ENCODE measurements at places on chromosomes 5 and 9.

DNA sequence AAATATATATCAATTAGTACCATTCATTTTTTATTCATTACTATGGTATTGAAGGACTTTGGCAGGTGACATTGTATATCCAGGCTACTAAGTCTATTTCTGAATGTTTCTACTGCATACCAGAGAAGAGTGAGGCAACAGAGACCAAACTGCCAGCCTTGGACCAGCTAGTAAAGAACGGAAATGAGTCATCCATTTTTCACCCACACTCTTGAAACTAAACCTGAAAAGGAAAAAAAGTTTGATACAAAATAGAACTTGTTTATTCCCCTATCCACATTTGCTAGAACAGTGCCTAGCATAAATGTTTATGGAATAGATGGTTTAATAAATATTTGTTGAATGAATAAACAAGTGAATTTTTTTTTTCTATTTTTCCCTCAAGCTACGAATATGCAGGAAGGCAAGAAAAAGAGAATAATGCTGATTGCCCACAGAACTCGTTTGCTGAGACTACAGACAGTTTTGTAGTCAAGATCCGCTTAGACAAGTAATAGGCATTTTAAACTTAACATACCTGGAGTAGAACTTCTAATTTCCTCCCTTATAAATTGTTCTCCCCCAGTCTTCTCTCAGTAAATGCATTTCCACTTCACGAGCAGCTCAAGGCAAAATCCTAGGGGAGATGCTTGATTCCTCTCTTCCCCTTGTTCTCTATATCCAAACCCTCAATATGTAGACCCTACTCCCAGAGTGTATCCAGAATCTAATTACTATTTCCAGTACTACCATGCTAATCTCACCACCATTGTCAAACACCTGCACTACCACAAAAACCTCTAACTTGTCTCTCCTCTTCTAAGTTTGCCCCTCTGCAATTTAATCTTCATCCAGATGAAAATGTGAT is 146.2 kb upstream of the RASA1 start:
- peak; percentile 13 for DNase-seq

- no peak for DNase-seq
These were observed at the start of gene RNF180 for GRCh38 chr5:64165500-64166200. Gene RNF180 (plus strand): TSS chr5:64165843. CDS start chr5:64200808, 34,965 bp downstream.

- no peak for DNase-seq
These were observed 10.2 kb downstream of the FBXO10 start for GRCh38 chr9:37565661-37566618.

DNA sequence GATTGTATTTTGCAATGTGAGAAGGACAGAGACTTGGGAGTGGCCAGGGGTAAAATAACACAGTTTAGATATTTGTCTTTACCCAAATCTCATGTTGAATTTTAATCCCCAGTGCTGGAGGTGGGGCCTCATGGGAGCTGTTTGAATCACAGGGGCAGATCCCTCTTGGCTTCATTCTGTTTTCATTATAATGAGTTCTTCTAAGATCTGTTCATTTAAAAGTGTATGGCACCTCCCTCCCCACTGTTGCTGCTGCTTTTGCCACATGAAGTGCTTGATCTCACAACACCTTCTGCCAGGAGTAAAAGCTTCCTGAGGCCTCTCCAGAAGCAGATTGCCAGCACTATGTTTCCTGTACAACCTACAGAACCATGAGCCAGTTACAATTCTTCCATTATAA is 28.1 kb downstream of the COX7C start:
- no peak for DNase-seq

DNA sequence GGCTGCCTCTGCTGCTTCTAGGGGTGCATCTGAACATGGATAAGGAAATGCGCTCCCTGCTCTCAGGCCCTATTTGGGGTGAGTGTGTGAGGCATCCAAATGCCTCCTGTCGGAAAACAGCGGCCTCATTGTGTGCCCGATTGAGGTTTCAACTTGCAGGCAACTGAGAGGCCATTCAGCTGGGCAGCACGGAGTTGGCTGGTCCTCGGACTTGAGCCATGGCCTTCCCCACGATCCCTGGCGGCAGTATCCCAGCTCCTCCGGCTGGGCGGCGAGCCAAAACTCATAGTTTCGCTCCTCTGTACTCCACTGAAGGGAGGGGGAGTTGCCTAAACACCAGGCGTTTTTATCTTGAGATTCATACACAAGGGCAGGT is 597.3 kb upstream of the SGCD start:
- DNase-seq: no peak

- DNase-seq: no peak
These were observed 618.4 kb upstream of the RIOK2 start for GRCh38 chr5:97801461-97801860.

DNA sequence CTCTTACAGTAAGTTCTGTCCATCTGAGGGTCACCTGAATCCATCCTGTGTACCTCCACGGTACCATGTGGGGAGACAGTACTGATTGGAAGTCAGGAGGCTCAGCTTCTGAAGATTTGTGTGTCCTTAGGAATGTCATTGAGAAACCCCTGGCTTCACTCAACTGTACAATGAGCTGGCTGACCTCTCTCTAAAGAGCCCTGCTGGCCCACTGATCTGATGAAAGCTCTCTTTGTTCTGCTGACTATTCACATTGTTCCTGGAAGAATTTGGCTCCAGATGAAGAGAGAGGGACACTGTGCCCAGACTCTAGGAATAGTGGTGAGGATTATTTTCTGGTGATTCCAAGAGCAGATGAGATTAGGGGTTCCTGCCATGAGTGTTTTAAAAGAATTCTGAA is 141.2 kb downstream of the LURAP1L start:
- DNase-seq: no peak

GRCh38 chr9:2017331-2018161 is 2.4 kb downstream of the SMARCA2 start:
- DNase-seq: no peak

- DNase-seq: no peak
These were observed 239.1 kb upstream of the NUDT12 start for GRCh38 chr5:103801681-103802080.

DNA sequence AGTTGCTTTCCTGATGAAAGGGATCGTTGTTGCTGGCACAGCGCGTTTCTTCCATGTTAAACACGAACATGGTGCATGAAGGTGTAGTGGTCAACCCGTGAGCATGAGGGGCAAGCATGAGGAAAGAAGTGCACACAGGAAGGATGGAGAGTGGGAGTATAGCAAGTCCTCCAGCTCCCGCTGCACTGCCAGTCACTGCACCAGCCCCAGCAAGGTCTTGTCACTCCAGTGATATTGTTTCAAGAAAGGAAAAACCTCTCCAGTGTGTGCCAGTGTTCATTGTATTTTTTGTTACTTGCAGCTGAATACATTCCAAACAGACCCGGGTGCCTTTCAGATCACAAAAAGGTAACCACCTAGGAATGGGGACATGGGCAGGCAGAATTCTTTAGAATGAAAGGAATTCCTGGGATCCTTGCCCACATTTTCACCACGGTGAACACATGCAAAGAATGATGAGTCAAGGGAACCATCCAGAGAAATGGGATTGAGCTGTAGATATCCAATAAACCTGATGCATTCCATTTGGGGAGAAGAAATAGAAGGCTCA is 186.3 kb downstream of the AOPEP start:
- DNase-seq: no peak

- no peak for DNase-seq
These were observed 171.9 kb downstream of the COMMD10 start for GRCh38 chr5:116256717-116257116.

DNA sequence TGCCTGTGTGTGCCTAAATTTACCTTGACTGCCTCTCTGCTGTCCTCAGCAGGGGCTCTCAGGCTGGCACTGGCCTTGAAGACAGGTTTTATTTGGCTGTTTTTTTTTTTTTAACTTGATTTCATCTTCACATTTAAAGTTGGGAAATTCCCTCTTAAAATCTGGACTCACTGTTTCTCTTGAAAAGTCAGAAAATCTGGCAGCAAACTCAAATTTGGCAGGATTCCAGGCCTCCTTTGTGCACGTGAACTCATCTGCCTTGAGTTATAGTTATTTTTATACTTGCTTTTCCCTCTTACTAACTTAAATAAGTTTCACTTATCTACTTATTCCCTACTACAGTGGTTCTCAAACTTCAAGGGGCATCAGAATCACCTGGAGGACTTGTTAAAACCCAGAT is 118.4 kb upstream of the MAP3K1 start:
- DNase-seq: peak; percentile 34
